Peyer's patch (tissue), 4 donors: ENCODE measurements at places on chromosomes 1 and 21. TPM values are rescaled to one million over a fixed set of nuclear protein-coding genes. Genes with fewer than 3 reads are reported as not detected.

Gene LAPTM5
- 10.3 TPM for total RNA-seq

Gene CA6
- not detected for total RNA-seq

Gene CTTNBP2NL
- total RNA-seq = 28.4 TPM

Gene KRTAP11-1
- not detected for total RNA-seq

Gene GSTM3
- total RNA-seq = 16.3 TPM

Gene CD247
- 3.9 TPM for total RNA-seq

Gene S100A11
- total RNA-seq = 75.1 TPM

Gene C1orf232
- not detected for total RNA-seq

Gene C1QA
- total RNA-seq = 90.8 TPM

Gene AHDC1
- 13.2 TPM for total RNA-seq

Gene RNU1-2
- total RNA-seq = under 0.01 TPM

Gene KRTAP6-3
- total RNA-seq = not detected

Gene GCSAML
- 1.7 TPM for total RNA-seq

Gene UQCRHL
- total RNA-seq = 1.4 TPM

Gene IQGAP3
- total RNA-seq = 9.7 TPM

Gene PGLYRP4
- not detected for total RNA-seq

Gene SPATA21
- not detected for total RNA-seq

GRCh38 chr1:54137534-54138061, 15.2 kb downstream of the CDCP2 start:
- no peak for DNase-seq

- DNase-seq = no peak
Measured at GRCh38 chr1:89918127-89918793, 76.7 kb upstream of the ZNF326 start.

- no peak for DNase-seq
Measured at GRCh38 chr1:26978901-26979300, 14.6 kb upstream of the TRNP1 start.

GRCh38 chr1:156813750-156814570, 2.7 kb downstream of the SH2D2A start:
- peak; percentile 62 for DNase-seq

DNA sequence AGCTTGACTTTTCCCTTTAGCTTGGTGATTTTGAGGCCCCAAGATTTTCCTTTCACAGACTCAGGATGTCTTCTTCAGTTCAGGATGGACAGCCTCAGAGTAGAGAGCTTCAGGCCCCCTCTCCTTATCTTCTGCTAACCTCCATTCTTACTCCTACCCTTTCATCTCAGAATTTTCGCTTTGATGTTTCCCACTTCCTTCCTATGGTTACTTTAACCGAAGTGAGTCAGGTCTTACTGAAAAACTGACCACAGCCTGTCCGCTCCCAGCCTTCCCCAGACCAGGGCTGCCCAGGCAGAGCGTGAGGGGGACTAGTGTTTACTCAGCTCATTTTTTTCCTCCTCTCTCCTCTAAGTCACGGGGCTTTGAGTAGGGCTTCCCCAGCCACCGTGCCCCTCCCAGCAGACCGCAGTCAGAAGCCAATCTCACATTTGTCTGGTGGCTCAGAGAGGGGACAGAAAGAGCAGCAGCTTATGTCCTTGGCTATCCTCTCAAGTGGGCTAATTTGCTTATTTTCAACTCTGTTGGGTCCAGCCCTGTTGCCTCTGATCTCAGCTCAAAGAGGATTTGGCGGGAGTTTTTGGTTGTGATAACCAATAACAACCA, 4.2 kb upstream of the IL19 start:
- peak; percentile 71 for DNase-seq

GRCh38 chr21:28928578-28929420, 63.9 kb downstream of the LTN1 start:
- no peak for DNase-seq

- no peak for DNase-seq
Measured at GRCh38 chr1:207754974-207755700, 3.3 kb downstream of the CD46 start.

DNA sequence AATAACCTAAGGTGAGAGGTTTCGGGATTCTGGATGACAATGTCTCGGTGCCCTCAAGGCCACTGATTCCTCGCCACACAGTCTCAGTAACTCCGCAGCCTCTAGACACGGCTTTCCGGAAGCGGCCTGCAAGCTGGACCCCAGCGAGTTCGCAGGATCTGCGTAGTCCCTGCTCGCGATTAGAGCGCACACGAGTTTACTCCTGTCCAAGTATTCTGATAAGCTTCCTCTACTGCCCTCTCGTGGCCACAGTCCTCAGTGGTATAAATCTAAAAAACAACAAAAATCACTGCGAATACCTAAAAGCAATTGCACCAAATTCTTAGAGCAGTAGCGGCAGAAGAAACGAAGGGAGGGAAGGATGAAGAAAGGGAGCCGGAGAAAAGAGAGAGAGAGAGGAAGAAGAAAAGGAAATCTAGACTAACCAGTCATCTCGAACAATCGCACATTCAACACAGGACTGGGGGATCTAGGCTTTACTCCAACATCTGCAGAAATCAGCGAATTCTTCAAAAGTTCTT, 1.1 kb upstream of the PLXNA2 start:
- peak; percentile 97 for DNase-seq

DNA sequence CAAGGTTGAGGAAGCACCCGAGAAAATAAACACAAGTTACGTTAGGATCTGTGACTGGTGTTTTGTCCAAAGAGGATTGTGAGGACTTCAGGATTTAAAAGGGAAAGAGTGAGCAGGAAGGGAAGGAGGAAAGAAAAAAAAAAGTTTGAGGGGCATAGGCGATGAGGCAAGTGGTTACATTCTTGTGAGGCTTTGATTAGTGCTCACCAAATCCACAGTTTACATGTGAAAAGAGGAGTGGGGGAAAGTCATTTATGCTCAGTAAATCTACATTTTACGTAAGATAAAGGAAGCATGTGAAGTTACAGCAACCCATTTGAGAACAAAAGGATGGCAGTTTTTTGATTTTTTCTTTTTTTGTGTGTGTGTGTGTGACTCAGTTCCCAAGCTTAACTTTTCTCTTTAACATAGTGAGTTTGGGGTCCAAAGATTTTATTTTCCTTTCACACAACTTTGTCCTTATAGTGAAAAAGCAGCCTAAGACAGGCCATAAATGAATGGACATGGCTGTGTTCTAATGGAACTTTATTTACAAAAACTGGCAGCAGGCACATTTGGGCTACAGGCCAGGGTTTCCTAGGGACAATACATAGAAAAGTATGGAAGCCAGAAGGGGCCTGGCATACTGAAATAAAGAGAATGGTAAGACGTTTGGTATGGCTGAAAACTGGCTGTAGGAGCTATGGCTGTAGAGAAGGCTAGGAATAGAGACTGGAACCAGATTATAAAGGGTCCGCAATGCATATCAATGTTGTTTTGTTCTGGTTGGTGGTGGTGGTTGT, 121.7 kb downstream of the FGGY start:
- DNase-seq = no peak

DNA sequence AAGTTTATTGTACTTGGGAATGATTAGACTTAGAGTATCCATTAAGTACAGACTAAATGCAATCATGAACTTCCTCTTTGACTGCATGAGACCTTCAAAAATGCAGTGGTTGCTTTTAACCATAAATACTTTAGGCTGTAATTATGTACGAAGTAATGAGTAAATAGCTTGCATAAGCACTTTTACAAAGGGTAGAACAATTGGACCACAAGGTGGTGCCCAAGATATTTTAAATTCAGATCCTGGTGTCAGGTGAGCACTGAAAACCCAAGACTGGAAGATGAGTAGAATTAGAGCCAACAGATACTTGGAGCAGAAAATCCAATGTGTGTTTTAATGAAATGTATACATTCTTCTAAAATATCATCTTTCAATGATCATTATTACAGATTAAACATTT, 43.4 kb upstream of the RHOU start:
- DNase-seq = no peak

- DNase-seq = no peak
Measured at GRCh38 chr1:18192182-18192581, 84.6 kb downstream of the IGSF21 start.

DNA sequence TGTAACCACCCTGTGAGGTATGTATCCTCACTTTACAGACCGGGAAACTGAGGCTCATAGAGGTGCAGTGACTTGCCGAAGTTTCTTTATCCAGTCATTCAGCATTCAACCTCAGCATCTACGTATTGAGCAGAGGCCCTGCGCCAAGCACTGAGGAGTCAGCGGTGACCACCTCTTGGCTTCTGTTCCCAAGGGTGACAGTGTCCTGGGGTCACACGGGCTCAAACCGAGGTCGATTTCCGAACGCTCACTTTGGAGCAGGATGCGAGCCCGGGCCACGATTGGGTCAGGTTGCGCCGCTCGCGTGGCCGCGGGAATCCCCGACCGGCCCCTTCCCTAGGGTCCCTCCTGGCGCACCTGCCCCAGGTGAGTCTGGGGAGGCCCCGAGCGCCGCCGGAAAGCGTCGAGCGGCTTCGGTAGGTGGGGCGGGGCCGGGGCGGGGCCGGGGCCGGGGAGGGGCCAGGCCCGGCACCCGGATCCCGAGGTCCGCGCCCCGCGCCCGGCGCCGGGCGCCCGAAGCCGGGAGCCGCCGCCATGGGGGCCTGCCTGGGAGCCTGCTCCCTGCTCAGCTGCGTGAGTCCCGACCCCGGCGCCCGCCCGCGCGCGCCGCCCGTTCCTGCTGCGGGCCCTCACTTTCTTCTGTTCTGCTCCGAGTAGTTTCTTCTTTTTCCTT, at the start of gene SERINC2:
SERINC2 (plus strand) TSS at position 482 of the 673 bp plus-strand sequence; CDS start at position 535, 53 bp downstream.
- peak; percentile 79 for DNase-seq

GRCh38 chr21:28277324-28277723, 715.4 kb downstream of the LTN1 start:
- no peak for DNase-seq

DNA sequence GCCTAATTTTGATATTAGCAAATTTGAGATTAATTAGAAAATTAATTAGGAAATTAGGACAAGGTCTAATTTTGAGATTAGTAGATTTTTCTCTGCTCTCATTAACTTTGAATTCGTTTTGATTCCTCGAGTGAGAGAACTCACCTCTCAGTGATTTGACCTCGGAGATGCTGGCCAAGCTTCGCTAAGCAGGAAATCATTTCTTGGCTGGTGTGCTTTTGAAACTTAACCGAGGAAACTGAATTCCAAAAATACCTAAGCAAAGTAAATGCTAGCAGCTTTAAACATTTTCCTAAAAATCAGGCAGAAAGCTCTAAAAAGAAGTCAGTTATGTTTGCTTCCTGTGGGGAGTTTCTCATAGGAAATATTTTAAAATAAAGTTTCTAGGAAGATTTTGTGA, 34.9 kb downstream of the CDC14A start:
- no peak for DNase-seq

DNA sequence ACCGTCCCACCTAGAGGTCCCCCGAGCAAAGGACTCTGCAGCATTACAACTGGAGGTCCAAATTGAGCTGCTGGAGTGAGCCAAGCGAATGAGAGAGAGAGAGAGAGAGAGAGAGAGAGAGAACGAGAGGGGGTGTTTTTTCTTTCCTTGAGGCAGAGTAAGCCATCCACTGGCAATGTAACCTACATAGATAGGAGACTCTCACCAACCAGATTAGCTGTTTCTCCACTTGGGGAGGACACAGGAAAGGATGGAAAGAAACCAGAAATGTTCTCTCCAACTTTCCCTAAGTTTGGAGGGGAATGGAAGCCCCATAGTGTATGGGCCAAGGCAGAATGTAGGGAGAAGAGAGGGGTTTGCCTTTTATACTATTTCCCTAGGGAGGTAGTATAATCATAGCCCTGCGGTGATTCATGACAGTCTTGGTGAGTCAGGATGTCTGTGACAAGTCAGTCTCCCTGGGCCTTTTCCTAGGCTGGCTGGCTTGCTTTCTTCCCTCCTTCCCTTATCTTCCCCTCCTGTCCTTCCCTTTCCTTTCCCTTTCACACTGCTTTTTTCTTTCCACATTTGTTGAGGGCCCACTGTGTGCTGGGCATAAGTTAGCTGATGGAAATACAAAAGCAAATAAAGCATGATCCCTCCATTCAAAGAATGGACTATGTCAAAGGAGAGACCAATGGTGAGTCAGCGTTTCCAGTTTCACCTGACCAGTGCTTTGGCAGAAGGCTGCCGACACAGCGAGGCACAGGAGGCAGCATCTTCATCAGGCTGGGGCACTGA, 7.1 kb downstream of the FNDC7 start:
- no peak for DNase-seq

DNA sequence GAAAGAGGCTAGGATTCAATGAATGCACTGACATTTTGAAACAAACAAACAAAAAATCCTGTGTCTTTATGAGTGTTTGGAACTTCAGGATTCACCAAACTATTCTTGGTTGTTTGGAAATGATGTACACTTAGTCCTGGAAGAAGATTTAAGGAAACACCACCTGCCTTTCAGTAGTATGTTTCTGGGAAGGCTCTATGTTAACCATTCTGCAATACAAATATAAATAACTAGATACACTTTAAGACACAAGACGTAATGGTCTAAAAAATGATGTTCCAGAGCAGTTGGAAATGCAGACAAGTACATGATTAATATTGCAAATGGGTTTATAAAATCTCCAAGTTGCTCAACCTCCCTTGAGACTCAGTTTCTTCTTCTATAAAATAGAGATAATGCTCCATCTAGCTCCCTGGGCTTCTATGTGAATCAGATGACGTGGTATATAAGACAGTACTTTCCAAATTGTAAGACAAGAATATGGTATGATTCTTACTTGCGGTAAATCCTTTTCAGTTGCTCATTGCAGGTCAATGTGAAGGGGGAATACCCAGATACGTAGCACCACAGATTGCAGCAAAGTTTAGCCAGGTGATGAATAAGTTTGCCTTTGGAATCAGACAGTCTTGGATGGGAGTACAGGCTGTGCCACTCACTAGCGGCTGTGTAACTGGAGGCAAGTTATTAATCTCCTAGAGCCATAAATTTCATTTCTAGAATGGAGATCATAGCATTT, 224.8 kb upstream of the SGIP1 start:
- DNase-seq = no peak

GRCh38 chr1:59043796-59044195, 253.1 kb upstream of the FGGY start:
- DNase-seq = no peak

DNA sequence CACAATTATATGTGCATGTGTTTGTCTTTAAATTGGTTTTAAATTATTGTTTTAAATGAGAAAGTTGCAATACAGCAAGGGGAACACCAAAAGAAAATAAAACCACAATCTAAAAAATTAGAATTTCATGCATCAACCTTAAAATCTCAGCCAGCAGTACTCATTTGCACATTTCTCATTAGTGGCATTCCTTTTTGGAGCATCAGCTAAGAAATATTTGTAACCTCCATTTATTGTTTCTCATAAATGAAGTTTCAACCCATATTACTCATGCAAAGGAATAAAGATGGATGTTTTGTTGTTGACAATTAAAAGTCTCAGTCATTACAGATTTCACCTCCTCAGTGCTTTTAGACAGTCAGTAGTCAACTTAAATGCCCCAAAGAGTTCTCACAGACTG, 160.1 kb downstream of the TBX15 start:
- DNase-seq = no peak

- DNase-seq = no peak
Measured at GRCh38 chr1:44044071-44044801, 13.0 kb upstream of the SLC6A9 start.
